T follicular helper cell (primary cell): ENCODE measurements at places on chromosomes 11 and 22.

DNA sequence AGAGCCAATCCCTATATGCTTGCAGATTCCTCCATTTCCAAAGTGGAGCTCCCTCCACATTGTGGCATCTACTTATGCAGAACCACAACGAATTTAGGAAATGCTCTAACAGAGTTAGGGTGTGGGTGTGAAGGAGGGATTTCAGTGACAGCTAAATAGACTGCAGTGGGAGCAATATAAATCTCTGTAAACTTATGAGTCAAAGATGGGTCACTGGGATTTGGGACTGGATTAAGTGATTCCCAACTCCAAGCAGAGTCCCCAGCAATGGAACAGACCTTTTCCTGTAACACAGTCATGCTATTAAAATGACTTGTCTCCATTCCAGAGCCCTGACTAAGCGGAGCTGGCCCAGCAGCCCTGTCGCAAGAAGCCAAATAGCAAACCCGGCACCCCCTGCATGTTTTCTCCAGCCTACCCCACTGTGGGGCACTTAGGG, 36.6 kb downstream of the RPL27A start:
- DNase-seq, result no peak

- DNase-seq, result no peak
These were observed 119.1 kb upstream of the CHORDC1 start for GRCh38 chr11:90341986-90342385.

DNA sequence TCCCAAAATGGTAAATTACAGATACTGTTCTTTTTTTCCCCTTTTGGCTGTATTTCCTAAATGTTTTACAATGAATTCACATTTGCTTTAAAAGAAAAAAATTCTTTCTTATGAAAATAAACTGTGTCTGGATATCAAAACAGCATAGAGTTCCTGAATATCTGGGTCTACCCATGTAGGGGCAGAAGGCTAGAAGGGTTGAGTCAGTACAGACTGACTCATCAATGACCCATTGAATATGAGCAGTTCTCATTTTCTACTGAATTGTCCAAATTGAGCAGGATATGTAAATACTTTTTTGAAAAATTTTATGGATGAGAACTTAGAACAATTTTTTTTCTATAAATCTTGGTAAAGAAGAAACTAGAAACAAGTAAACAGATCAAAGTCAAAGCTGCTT, 16.3 kb upstream of the C11orf87 start:
- no peak for DNase-seq

DNA sequence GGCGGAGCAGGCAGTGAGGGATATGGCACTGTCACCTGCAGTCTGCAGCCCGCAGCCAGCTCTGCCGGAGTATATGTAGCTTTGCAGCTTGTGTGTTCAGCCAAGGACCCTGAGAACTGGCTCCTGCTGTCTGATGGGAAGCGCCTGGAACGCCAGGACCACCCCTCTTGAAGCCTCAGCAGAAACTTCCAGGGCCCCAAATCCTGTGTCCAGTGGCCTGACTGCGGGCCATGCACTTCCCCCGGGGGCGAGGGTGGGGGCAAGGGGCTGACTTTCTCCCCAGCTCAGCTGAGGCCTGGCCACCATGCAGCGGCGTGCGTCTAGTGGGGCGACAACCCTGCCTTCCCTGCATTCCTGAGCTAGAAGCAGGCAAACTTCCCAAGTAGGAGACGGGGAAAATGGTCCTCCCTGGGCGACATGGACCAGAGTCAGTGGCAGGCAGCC, 32.3 kb downstream of the PISD start:
- no peak for DNase-seq

DNA sequence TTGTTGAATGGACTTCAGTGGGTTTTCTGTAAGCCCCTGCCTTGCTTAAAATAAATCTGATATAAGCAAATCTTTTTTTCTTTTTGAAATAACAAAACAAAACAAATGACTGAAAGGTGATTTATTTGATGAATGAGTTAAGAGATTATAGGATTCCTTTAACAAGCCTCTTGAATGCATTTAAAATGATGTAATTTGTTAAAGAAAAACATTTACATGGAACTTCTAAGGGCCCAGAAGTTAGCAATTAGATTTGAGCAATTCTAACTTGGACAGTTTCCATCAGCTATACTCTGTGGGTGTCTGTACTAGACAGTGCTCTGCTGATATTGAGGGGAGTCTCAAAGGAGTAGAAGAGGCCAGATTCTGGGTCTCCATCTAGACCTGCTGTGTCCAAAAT, 143.5 kb upstream of the RAG2 start:
- DNase-seq, result no peak

DNA sequence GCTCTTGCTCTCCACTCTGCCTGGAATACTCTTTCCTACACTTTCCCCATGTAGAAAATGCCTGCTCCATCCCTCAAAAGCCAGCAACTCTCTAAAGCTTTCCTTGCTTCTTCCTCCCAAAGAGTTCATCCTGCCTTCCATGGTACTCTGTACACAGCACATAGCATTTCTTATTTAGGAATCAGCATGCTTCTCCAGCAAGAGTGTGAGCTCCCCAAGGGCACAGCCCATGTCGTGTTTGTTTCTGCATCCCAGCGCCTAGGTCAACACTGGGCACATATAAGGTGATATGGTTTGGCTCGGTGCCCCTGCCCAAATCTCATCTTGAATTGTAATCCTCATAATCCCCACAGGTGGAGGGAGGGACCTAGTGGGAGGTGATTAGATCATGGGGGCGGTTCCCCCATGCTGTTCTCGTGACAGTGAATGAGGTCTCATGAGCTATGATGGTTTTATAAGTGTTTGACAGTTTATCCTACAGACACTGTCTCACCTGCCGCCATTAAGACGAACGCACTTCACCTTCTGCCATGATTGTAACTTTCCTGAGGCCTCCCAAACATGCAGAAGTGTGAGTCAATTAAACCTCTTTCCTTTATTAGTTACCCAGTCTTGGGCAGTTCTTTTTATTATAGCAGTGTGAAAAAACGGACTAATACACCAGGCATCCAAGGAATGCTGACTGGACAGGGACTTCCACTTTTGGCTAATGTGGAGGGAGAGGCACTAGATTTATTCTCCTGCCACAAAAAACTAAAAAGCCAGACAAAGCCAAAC, 8.2 kb downstream of the VPS37C start:
- no peak for DNase-seq

GRCh38 chr11:26994631-26995095, 751 bp downstream of the FIBIN start:
- no peak for DNase-seq

DNA sequence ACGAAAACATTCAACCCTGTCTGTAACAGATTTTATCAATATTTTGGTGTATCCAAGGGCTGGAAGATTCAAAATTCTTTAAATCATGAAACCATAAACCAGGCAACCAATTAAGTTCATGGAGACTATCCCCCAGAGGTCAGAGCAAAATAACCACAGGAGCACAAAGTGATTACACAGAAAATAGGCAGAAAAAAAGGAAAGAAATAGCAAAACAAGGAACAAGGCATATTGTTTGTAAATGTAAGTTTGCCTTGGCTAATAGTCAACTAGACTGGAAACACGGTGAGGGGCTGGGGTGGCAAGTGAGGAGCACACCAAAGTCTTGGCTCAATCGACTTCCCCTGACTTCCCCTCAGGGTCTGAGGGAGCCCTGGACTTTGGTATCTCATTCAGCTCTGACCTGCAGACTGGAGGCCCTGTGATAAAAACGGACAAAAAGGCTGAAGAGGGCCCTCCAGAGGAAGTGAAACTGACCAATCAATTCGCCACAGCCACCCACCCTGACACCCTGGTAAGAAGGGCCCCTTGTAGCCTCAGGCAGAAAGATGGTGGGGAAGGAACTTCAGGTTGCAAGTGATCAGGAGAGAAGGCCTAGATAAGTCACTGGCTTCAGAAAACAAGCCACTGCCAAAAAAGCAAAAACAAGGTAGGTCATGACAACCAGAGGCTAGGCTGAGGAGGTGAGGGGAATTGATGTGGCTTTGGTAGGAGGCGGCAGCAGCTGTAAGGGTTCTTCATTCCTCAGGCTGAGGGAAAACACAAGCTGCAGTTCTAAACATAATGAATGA, 1.8 kb downstream of the SIK3 start:
- peak; percentile 44 for DNase-seq

GRCh38 chr11:1916986-1917522, 2.4 kb upstream of the TNNT3 start:
- DNase-seq, result no peak

DNA sequence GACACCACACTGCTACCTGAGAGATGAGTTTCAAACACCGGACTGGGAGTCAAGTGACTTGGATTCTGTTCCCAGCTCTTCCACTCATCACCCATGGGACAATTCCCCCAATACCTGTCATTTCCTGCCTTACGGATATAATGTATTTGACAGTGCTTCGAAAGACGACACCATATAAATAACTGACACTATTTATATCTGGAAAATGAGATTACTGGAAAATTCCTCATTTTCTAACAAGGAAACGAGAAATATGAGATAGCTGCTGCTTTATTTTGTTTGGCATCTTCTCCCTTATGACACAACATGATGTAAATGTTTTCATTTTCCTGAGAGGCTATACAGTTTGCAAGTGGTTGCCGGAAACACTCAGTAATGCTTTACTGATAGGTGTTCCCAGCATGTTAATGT, 8.6 kb downstream of the HSCB start:
- DNase-seq, result no peak

- DNase-seq, result no peak
These were observed 21.8 kb upstream of the EIF3M start for GRCh38 chr11:32561835-32562234.

DNA sequence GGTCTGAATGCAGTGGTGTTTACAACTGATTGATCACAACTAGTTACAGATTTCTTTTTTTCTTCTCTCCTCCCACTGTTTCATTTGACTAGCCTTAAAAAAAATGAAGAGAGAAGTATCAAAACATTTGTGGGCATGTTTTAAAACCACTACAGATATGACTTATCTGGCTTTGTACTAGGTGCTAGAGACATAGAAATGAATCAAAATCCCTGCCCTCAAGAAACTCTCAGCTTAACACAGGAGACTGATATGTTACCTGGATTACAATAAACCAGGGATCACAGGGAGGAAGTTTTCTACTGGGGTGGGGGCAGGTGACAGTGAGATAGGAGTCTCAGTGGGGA, 25.2 kb upstream of the CTR9 start:
- DNase-seq, result no peak

DNA sequence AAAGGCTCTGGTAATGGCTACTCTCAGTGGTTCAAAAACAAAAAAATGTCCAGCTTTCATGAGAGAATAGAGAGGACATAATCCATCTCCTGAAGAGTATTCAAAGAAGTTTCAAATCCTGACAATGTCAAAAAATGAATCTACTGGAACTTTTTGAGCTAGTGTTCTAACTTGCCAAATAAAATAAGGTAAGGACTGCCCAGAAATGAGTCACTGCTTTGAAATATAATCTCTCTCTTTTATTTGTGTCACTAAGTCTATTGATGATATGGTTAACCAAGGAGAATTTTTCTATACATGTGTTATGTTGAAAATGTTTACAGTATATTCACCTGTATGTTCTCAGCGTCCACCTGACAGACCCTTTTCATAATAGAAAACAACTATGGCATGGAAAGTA, 3.4 kb downstream of the GUCY1A2 start:
- DNase-seq, result no peak

DNA sequence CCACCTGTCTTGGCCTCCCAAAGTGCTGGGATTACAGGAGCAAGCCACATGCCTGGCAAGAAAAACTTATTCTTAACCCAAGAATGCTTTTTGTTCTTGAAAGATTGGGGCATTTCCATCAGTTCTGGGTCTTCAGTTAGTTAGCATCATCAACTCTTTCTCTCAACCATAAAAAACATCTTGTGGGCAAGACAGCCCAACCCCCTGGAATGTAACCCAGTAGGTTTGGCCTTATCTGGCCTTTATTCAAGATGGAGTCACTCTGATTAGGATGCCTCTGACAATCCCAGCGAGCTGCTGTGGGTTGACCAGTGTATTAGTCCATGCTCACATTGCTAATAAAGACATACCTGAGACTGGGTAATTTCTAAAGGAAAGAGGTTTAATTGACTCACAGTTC, 9.2 kb upstream of the TPCN2 start:
- no peak for DNase-seq

DNA sequence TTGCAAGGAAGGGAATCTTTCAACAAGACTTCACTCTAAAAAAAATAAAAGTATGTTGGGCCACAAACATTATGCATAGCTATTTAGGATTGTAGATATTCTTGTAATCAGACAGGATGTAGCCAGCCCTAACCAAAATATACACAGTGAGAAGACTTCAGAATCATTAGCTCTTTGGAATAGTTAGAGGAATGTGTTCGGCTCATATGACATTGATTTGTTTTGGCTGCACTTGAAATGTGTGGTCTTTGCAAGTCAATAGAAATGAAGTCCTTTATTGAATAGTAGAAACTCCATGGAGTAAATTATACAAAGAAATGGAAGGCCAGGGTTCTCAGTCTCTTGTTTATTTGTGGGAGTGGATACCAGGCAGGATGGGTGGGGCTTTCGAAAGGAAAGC, 692.1 kb downstream of the NTM start:
- no peak for DNase-seq

- no peak for DNase-seq
These were observed 23.9 kb upstream of the SWAP70 start for GRCh38 chr11:9639985-9640384.

DNA sequence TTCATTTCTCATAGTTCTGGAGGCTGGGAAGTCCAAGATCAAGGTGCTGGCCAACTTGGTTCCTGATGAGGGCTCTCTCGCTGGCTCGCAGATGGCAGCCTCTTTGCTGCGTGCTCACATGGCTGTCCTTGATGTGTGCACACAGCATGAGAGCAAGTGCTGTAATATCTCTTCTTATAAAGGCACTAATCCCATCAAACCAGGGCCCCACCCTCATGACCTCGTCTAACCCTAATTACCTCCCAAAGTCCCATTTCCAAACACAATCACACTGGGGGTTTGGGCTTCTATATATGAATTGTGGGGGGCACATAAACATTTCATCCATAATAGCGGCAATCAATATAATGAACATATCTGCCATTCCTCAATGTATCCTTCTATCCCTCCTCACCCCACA, 1062.1 kb downstream of the BRD1 start:
- DNase-seq, result no peak

- no peak for DNase-seq
These were observed 69.4 kb downstream of the FLI1 start for GRCh38 chr11:128763224-128763623.

- no peak for DNase-seq
These were observed 58.8 kb downstream of the MCM5 start for GRCh38 chr22:35458547-35459422.
